ENCODE measurements at places on chromosomes 3 and 15.

GRCh38 chr15:31563001-31563400, 236.4 kb downstream of the KLF13 start:
- DNase-seq, result no peak

GRCh38 chr3:27079427-27080257, 289.5 kb downstream of the NEK10 start:
- DNase-seq, result no peak

DNA sequence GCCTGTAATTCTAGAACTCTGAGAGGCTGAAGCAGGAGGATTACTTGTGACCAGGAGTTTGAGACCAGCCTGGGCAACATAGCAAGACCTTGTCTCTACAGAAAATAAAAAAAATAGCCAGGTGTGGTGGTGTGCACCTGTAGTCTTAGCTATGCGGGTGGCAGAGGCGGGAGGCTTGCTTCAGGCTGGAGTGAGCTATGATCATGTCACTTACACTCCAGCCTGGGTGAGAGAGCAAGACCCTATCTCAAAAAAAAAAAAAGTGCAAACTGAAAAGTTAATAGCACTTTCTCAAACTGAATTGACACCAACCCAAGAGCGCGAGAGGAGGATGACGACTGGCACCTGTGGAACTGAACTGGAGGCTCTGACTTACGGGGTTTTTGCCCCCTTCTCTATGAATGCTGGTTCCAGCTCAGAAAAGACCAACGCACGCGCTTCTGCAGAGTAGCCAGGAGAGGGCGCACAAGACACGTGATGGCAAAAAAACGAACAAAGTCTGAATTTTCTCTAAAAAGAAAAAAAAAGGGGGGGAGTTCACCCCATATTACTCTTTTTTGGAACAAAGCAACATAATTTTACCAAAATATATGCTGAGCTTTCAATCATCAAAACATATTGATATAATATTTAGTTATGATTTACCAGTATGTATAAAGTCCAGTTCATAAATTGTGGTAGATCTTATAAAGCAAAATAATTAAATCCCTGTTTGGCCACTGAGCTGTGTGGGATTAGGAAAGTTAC, 23.7 kb downstream of the CFAP92 start:
- DNase-seq, result peak; percentile 79

DNA sequence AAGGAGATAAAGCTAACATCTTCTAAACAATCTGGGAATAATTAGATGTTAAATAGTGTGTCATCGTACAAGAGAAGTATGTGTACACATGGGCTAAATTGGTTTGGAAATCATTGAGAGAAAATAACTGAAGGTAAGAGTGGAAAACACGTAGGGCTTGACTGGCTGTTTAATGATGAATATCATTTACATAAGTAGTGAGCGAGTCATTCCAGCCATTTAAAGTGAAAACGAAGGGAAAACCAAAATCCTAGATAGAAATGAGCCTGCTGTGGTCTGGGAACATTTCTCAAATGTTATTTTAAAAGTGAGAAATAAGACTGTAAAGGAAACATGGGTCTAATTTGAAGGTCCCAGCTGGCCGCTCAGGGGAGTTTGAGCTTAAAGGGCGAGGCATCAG, 41.9 kb upstream of the KCNMB2 start:
- DNase-seq, result no peak

DNA sequence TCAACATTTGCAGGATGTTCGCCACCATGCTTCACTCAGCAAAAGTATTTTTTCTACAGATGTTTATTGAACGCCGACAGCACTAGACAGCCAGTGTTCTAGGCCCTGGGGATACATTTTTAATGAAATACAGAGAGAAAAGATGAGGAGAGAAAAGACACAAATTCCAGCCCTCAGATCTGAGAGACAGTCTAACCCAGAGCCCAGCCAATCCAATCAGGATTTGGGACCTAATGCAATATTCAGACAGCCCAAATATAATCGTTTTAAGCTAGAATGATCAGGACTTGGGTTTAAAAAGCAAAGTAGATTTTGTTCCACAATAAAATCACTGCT, 174.8 kb downstream of the SLCO3A1 start:
- DNase-seq, result no peak

GRCh38 chr3:169542331-169542751, 121.2 kb downstream of the MECOM start:
- no peak for DNase-seq

GRCh38 chr3:46537779-46538178, 28.3 kb downstream of the LRRC2 start:
- DNase-seq, result no peak

GRCh38 chr3:195549931-195550519, 6.9 kb upstream of the PPP1R2 start:
- peak; percentile 77 for DNase-seq

GRCh38 chr15:45534821-45535220, 12.3 kb upstream of the SLC30A4 start:
- no peak for DNase-seq

GRCh38 chr3:55780913-55781312, 293.8 kb upstream of the WNT5A start:
- no peak for DNase-seq

GRCh38 chr15:63198371-63199250, 9.2 kb downstream of the RAB8B start:
- DNase-seq, result no peak

DNA sequence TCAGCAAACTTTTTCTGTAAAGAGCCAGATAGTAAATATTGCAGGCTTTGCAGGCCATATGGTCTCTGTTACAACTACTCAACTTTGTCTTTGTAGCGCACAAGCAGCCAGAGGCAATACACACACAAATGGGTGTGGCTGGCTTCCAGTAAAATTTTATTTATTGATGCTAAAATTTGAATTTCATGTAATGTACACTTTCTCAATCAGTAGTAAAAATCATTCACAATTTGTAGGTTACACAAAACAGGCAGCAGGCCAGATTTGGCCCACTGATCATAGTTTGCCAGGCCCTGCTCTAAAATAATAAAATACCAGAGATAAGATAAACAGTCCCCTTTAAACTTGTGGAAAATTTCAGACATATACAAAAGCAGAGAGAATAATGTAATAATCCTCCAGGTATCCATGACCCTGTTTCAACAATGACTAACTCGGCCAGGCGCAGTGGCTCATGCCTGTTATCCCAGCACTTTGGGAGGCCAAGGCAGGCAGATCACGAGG, 330.3 kb downstream of the SHQ1 start:
- DNase-seq, result no peak

DNA sequence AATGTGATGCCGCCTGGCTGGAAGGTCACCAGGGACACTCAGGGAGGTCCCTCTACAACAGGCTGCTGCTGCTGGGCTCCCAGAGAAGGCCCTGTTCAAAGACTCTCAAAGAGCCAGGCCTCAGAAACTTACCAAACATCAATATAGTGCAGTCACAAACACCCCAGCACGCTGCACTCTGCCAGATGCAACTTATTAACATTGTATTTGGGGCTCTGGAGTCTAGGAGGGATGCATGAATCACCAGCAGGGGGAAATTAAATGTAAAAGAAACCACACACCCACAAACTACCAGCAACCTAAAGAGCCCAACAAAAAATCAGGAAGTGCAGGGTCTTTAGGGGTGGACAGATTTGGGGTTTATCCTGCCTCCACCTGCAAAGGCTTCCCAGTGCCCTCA, 74.6 kb upstream of the SPATA12 start:
- no peak for DNase-seq

GRCh38 chr3:17979252-17979651, 236.8 kb upstream of the TBC1D5 start:
- DNase-seq, result no peak

GRCh38 chr15:30001602-30002001, 81.2 kb upstream of the GOLGA8J start:
- DNase-seq, result no peak

GRCh38 chr3:99484871-99485270, 153.5 kb upstream of the COL8A1 start:
- no peak for DNase-seq

DNA sequence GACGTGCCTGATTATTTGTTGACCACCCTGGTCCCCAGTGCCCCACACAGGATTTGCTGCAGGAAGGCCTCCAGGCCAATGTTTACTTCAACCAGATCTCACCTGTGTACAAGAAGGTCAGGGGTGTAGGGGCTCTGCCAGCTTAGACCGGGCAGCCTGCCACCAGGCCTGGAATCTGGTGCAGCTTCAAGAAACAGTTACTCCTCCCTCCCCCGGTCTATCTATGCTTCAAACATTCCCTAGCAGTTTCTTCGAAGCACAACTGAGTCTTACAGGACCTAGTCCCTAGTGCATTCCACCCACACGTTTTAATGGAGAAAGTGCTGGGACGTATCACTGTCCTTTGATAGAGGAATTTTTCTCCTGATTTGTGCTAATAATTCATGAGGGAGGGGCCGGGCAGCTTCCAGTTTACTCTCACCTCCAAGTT, 8.0 kb downstream of the SH3BP5 start:
- no peak for DNase-seq

- no peak for DNase-seq
Observed at GRCh38 chr15:101369676-101370075, 74.6 kb upstream of the SNRPA1 start.

DNA sequence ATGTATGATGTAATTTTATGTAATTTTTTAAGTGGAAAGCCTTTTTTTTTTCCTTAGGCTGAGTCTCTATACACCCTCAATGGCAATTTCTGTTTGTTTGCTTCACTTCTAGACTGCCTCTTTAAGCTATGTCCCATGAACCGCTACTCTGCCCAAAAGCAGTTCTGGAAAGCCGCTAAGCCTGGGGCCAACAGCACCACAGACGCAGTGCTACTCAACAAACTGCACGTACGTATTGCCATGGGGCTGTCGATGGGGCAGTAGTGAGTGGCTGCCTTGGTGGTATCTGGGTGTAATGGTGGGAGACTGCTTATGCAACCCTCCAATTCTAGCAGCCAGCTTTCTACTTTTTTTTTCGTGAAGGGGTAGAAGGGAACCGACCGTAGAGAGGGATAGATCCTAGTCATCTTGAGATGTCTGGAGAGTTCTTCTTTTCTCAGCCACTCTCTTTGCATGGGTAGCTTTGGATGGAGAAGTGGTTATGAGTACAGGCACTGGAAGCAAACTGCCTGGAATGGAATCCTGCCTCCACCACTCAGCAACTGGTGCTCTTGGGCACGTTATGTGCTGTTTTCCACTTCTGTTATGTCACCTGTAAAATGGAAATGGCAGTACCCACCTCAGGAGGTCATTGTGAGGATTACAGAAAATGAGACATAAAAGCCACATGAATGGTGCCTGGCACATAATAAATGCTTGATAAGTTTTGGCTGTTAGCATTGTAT, 134.7 kb downstream of the ITPR1 start:
- no peak for DNase-seq

GRCh38 chr15:99616773-99617342, 51.1 kb downstream of the MEF2A start:
- no peak for DNase-seq

DNA sequence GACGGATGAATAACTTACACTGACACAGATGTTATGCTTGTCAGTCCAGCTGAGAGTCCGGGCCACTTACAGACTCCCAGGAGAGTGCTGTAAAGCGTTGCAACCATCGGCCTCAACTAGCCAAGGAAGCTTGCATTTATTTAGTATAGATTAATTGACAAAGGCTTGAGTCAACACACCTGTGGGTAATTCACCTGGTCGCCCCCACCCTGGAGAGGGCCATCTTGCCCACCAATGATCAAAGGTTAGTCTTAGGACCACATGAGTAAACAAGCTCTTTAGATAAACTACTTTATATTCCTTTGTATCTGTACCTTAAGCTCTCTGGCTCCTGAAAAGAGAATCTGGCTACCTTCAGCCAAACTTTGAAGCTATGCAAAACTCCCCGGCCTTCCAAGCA, 51.0 kb downstream of the PAK2 start:
- no peak for DNase-seq

DNA sequence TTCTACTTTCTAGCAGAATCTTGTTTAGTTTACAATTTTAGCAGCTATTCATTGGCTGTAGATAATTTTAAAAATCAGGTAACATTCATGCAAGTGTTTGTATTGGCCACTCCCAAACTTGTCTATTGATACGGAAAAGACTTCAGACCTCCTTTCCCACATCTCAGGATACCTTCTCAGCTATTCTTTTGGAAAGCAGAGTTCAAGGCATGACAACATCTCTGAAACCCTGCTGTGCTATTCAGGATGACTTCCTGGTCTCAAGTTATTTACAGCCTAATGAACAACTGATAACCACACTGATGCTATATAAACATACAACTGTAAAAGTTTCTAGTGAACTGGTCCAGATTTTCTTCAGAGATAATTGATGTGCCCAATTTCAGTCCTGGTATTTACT, 55.8 kb downstream of the DZIP3 start:
- no peak for DNase-seq

DNA sequence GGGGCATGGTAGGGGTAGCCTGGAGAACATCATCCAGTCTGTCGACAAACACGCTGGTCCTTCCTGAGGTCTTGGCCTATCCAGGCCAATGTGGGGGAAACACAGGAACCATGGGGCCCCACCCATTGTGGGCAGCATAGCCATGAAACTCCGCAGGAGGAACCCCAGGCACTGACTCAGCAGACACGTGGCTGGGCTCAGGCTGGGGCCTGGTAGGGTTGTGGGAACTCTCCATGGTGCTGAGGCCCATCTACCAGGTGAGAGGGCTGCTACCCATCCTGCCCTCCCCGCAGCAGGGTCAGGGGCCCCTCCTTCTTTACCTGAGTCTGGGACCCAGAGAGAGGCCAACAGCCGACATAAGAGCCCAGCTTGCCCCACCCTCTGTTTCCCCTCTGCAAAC, 22.6 kb upstream of the CACNA2D2 start:
- DNase-seq, result peak; percentile 87

GRCh38 chr15:71757741-71758530, 52.4 kb upstream of the NR2E3 start:
- no peak for DNase-seq

DNA sequence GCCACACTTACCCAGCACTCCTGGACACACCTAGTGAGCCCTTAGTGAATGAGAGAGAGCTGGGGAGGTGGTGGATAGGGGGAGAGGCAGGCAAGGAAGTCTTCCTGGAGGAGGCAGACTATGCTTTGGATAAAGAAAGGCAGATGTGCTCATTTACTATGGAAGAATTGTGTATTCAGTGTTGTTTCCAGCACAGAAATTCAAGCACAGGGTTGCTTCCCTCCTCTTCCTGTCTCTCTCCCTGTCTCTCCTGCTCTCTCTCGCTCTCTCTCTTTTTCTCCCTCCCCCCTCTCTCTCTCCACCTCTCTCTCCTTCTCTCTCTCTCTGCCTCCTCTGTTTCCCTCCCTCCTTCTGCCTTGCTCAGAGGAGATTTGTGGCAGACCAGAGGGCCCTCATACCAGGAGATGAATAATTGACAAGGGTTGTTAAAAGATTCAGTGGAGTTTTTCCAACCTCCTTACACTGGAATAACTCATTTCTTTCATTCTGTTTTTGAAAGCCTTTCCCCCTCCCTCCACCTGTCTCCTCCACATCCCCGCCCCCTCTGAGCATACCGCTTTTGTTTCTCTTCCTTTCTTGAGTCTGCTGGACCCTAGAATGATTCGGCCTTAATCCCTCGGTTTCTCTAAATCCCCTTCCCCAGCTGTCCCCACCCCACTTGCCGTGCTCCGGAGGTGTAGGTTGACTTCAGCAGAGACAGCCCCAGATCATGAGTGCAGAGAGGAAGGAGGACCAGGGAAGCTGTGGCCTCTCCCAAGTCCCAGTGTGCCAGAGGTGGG, 65.6 kb downstream of the CCDC33 start:
- no peak for DNase-seq

Data from activated CD8-positive, alpha-beta memory T cell treated with anti-CD3 and anti-CD28 coated beads, Interleukin-2, amount 50 U/mL, for 48 hours (primary cell).